Activated CD4-positive, alpha-beta T cell treated with anti-CD3 and anti-CD28 coated beads for 36 hours (primary cell): ENCODE measurements at places on chromosomes 5 and 9.
A peak's percentile ranks its signal among the peaks of the same experiment; 100 is the strongest.

DNA sequence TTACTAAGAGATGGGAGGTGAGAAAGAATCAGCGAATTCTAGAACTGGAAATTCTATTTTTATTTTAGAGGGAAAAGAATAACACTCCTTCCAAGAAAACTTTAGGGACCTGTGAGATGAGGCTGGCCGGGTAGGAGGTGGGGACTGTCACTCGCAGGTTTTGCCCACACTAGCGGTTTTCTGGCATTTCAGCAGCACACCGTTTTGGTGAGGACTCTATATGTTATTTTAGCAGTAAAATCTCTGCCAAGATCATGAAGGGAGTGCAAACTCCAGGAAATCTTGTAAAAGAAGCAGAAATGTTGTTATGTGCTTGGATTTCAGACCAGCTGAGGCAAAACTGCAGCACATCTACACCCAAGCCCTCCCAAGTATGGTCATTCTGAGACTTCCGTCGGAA lies 470.6 kb downstream of the PSAT1 start:
- DNase-seq = no peak

DNA sequence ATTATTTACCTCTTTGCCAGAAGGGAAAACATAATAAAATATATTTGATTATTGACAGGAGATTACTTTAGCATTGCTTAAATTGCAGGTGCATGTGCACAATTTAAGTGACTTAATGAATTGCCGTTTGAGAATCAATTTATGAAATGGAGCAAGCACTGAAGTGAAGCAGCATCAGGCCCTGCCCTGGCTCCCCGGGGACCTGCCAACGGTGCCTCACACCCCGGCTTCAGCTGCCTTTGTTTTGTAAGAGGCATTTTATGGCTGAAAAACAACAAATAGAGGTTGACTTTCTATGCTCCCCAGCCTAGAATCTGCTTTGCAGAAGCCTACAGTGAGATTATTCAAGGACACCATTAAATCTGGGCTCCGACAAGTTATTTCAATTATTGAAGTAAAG lies 359.1 kb upstream of the IRX4 start:
- DNase-seq = no peak

DNA sequence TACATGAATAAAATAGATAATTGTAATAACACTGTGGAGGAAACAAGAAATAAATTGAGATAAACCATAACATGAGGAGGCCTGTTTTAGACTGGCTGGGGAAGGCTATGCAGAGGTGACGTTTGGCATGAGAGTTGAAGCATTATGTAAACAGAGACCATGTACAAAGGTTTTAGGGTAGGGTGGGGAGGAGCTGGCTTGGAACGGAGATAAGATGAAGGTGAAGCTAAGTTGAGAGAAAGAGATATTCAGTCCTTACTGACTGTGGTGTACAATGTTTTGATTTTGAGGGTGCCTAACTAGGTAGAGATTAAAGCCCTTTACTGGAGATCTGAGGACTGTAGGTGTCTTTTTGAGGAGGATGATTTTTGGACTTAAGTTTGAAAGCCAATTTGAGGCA lies 17.8 kb downstream of the MAN2A1 start:
- no peak for DNase-seq

DNA sequence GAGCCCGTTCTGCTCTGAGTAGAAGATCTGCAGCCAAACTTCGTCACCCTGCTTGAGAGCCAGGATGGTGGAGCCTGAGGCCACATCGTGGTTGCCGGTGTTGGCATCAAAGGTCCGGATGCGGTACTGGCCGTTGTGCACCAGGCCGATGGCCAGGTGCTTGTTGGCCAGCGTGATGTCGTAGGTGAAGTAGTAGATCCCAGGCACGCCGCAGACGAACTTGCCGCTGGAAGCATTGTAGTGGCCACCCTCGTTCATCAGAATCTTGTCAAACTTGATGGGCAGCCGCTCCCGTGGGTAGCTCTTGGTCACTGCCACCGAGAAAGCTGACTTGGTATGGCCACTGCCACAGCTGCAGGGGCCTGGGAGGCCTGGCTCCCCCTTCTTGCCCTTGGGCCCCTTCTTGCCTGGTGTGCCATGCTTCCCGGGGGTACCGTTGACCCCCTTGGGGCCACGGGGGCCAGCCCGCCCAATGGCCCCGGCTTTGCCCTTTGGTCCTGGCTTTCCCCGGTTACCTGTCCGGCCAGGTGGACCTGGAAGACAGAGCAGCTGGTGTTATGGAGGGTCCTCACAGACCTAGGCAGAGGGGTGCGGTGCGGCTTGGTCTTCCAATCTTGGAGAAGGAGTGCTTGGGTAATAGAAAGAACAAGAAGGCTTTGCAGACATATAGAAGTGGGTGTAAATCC lies 21.0 kb downstream of the C1QTNF2 start:
- no peak for DNase-seq

DNA sequence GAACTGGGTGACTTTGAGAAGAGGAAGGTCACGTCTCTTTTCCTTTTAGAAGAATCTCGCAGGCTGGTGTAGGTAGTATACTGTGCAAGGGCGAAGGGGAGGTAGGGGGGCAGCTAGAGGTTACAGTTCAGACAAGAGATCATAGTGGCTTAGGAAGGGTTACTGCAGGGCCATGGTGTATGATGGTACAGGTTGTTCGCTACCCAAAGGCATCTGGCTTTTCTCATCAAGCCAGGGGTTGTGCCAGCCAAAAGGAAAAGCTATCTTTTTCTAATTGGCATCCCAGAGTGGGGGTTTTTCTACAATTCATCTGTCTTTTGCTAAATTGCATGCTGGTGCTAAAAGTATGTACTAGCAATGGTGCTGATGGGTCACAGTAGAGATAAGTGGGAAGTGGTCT lies 22.8 kb downstream of the MAMDC2 start:
- DNase-seq = no peak

- DNase-seq = peak; percentile 12
Observed at GRCh38 chr9:83544002-83544698, 5.9 kb upstream of the FRMD3 start.

GRCh38 chr5:32014096-32014745 lies 159.9 kb downstream of the GOLPH3 start:
- peak; percentile 13 for DNase-seq

- DNase-seq = no peak
Observed at GRCh38 chr9:85702726-85703289, 38.9 kb downstream of the AGTPBP1 start.

- no peak for DNase-seq
Observed at GRCh38 chr9:136059321-136059791, 35.7 kb downstream of the NACC2 start.

DNA sequence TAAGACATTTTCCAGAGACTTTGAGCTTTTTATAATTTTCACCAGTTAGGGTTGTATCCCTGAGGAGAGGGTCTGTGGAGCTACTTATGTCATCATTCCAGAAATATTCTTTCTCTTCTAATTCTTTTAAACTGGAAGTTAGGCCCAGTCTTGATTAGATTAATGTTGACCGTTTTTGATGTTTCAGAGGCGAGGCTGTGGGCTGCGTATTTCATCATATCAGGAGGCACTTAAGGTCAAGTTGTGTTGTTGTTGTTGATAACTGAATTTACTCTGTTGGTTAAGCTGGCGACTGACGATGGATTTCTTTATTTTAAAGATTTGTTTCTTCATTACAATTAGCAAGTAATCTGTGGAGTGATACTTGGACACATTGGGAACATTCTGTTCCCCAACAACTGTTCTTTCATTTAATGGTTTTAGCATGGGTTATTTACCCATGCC lies 20.1 kb downstream of the IPO11 start:
- DNase-seq = no peak

DNA sequence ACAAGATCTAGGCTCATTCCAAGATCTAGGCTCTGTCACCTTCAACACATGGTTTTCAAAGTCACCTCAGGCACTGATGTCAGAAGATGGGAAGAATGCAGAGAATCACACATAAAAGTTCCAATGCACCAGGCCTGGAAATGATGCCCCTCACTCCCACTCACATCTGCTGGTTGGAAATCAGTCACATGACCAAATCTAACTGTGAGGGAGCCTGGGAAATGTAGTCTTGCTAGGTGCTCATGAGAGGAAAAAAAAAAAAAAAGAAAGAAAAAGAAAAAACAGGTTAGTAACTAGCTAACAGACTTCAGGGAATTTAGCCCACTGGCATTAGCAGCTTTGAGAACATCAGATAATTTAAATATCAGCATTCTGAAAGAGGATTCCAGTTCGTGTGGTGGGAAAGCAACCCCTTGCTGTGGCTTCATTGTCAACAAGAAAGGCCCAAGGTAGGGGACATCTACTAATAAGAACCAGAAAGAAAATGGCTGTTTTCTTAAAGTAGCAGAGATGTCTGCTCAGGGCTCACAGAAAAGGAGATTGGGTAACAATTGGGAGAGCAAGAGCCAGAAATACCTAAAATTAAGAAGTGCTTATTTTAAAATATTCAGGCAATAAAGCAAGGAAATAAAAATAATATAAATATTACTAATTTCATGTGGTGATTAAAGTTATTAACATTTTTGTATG lies 614.3 kb downstream of the ACTL7B start:
- DNase-seq = no peak

- no peak for DNase-seq
Observed at GRCh38 chr9:78130004-78130403, 98.4 kb upstream of the GNAQ start.

DNA sequence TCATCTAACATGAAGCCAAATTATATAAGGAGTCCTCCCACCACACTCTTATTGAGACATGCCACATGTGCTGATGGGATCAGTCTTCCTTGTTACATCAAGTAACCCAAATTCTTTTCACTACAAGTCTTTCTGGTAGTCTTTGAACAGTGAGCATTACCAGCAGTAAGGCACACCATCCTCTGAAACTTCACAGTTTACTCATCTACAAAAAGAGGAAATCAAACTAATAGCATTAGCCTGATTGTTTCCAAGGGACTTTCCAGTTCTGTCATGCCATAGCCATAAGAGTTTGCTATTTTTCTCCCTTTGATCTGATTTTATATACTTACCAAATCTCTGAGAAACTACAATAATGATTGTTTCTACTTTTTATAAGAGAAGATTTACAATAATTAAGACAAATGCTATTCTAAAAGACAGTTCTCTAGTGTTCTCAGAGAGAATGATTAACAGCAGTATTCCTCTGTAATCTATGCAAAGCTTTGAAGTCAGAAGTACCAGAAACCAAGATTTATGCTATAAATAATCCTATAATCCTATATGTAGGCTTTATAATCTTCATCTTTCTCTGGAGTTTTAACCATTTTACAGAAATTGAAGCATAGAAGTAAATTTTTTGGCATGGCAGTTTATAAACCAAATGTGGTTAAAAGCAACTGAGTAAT lies 166.2 kb upstream of the ACO1 start:
- DNase-seq = no peak

GRCh38 chr5:179192185-179192890 lies 132.2 kb downstream of the ZNF354C start:
- DNase-seq = no peak

GRCh38 chr5:999032-999501 lies 9.5 kb upstream of the NKD2 start:
- no peak for DNase-seq

GRCh38 chr9:30116673-30117217 lies 2267.7 kb upstream of the ACO1 start:
- no peak for DNase-seq

DNA sequence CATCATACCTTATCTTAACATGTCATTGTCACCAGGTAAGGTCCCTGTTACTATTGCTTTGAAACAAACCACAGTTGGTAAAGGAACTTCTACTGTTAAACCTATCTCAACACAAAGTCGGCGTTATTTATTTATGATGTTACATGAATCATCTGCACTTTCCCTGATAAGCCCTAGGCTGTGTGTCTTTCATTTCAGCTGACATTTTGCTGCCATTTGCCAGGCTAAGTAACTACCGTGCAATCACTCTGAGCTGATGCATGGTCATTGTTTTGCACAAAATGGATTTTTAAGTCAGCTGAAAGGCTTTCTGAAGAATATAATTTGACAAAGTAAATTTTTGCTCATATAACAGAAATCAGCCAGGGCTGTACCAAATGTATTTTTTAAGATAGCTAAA lies 546.5 kb downstream of the ZNF608 start:
- DNase-seq = no peak

GRCh38 chr9:17082343-17083064 lies 52.3 kb upstream of the CNTLN start:
- no peak for DNase-seq

GRCh38 chr9:107954312-107954711 lies 464.7 kb upstream of the KLF4 start:
- no peak for DNase-seq

- DNase-seq = no peak
Observed at GRCh38 chr9:100064872-100065581, 33.8 kb downstream of the ERP44 start.

GRCh38 chr5:4245511-4245910 lies 649.9 kb downstream of the IRX1 start:
- no peak for DNase-seq

DNA sequence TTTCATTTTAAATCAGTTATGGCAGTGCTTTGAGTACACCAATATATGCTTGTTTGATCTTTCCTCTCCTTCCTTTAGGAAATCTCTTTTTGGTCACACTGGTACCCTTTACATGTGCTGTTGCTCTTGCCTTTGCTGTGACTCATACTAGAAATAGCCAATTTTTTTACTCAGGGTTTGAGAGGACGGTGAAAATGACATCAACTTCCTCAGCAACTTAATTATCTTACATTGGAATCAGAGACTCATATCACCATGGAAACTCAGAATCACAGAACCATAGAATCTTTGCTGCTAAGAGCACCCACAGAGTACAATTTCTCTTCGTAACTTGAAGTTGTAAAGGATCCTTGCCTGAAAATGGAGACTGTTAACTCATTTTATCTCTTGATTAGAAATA lies 13.8 kb upstream of the ZNF300 start:
- no peak for DNase-seq

DNA sequence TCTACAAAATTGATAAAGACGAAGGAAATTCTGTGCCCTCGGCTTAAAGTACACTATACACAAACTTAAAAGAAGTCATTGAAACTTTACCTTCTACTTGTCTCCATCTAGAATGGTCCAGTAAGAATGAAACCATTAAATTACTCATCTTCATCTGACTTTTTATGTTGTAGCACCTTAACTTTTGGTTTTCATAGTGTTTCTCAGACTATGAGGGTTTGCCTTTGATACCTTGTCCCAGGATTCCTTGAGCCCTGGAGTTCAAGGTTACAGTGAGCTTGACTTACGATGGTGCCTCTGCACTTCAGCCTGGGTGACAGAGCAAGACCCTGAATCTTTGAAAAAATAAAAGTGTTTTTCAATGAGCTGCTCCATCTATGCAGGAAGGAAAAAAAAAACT lies 132.2 kb downstream of the CDC42SE2 start:
- DNase-seq = peak; percentile 52

GRCh38 chr5:120464627-120465435 lies 731 bp downstream of the PRR16 start:
- DNase-seq = peak; percentile 15

- DNase-seq = no peak
Observed at GRCh38 chr5:62385816-62386400, 17.8 kb downstream of the DIMT1 start.

GRCh38 chr9:90871327-90871935 lies 69.8 kb downstream of the SYK start:
- no peak for DNase-seq

GRCh38 chr5:14322437-14323187 lies 179.5 kb downstream of the TRIO start:
- no peak for DNase-seq
